Frontal cortex (tissue), 4 donors: ENCODE measurements at places on chromosomes 5 and 9.

DNA sequence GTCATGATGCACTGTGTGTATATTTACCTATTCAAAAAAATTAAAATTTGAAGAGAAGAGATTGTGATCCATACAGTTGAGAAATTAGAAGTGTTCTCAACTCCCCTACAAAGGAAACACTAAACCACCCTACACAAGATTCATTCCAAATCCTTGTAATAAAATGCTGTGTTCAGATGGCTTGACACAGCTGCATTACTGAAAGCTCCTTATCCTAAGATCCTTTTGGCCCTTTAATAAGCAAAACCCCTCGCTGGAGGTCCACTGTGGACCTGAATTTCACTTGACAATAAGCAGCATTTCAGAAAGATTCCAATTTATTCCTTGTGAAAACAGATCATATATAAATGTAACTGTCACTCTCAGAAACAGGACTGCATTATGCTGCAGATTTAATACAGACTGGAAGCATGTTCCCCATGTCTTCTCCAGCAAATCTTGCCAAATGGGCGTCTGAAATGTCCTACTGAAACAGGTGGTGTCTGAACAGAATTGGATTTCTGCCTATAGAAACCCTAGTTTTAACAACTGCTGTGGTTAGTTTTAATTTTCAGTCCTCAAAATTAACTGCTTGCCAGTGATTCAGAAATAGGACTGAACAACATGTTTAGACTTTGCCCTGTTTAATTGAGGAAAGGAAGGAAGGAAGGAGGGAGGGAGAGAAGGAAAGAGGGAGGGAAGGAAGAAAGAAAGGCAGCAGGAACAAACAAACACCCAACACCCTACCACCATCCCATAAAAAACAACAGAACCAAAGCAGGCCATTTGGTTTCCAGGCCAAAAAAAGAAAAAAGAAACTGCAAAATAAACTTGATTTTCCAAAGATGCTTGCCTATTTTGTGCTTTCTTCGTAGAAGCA, 179.6 kb downstream of the MLLT3 start:
- no peak for DNase-seq

DNA sequence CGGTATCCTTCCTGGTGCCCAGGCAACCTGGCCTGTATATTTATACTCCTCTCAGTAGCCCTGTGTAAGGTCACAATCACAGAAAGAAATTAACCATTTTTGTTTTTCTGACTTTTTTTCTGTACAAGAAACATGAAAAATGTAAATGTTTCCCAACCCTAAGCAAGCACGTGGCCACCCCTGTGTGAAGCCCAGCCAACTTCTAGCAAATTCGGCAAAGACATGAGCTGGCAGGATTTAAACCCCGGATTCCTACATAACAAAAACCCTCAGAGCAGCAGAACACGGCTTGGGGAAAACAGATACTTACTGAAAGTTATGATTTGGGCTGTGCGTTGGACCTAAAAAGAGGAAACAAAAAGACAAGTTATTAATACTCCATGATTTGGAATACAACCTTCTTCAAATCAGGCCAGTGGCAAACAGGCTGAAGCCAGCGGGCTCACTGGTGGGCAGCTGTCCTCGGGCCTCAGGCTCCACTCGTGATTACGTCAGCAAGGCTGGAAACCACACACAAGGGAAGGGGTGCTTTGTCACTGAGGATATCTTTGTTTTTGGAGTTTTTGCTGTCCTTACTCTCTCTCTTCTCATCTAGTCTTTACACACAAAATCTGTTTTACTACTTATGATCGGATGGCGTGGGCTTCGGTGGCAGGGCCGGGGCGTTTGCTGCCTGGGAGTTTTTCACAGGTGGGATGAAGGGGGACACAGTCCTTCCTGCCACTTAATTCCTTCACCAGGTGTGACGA, 194.1 kb downstream of the ROR2 start:
- DNase-seq: no peak

GRCh38 chr5:150599917-150600511, 40.4 kb upstream of the SYNPO start:
- DNase-seq: peak; percentile 79

DNA sequence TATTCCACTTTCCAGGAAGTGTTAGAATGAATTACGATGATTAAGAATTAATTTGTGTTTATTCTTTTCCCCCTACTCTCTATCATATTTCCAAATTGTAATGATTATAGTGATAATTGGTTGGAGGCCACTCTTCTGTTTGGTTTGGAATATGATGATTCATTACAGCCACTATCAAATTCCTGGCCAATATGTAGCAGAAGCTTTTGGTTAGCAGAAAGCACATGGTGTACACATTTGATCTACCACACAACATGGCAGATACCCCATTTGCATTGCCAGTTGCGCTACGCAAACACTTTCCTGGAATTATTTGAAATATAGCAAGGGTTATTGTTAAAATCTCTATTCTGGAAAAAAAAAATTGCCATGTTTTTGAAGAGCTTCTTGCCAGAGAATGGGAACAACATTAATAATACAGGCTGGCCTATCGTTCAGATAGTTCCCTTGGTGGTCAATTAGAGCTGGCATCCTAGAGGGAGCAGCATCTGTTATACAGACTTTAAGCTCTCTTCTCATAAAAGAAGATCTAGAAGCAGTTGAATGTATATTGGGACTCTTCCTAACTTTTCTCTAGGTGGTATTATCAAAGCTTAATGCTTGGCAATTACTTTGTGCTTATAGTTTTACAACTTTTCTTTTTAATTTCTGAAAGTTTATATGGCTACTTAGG, 455.0 kb upstream of the ACTBL2 start:
- DNase-seq: no peak

GRCh38 chr9:11086561-11086960, 473.8 kb upstream of the PTPRD start:
- DNase-seq: no peak

- no peak for DNase-seq
These were observed 123.8 kb downstream of the NR3C1 start for GRCh38 chr5:143279698-143280097.

- no peak for DNase-seq
These were observed 4.1 kb downstream of the LMX1B start for GRCh38 chr9:126617823-126618165.

GRCh38 chr9:113155911-113156588, 5.2 kb downstream of the SLC31A2 start:
- no peak for DNase-seq

DNA sequence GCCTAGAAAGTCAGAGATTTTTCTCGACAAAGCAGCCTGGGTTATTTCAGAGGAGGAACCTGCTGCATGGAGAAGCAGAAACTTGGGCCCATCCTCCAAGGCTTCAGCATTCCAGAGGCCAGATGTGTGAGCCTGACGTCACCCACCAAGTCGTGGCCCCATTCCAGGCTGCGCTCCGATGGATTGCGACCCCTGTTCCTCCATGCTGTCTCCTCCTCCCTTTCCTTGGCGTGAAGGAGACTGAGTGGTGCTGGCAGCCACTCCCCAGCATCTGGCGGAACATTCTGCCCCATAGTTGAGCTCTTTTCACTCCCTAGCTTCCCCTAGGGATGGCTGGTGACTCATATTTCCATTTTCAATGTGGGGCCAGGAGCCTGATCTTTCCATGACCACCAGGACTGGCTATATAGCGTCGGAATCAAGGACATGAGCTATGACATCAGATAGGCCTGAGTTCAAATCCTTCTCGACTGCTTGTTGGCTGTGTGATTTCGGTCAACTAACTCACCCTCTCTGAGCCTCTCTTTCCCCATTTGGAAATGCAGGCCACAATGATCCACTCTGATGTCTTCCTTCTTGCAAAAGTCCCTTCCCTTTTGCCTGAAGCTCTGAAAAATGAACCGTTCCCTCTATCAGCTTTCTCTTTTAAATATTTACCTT, 24.5 kb upstream of the DUSP1 start:
- DNase-seq: no peak

- no peak for DNase-seq
These were observed 21.2 kb downstream of the DYNC2I2 start for GRCh38 chr9:128635266-128636023.

- no peak for DNase-seq
These were observed 49.1 kb downstream of the LRSAM1 start for GRCh38 chr9:127500399-127500798.

DNA sequence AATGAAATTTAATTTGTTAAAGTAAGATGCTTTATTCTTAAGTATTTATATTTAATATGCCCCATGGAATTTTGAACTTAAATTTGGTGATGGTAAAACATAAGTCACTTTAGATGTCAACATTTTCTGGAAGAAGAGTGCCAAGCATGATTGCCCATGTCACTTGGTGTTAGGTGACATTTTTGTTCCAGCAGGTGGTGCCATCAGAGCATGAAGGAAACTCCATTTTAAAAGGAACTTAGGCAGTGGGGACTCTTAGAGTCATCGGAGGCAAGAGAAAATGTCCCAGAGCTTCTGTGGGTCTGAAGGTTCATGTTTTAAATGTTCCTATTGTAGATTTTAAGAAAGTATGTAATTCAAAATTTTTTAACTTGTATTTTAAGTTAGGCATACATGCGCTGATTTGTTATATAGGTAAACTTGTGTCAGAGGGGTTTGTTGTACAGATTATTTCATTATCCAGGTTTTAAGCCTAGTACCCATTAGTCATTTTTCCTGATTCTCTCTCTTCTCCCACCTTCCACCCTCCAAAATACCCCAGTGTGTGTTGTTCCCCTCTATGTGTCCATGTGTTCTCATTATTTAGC, 789.3 kb downstream of the SEMA5A start:
- peak; percentile 17 for DNase-seq

DNA sequence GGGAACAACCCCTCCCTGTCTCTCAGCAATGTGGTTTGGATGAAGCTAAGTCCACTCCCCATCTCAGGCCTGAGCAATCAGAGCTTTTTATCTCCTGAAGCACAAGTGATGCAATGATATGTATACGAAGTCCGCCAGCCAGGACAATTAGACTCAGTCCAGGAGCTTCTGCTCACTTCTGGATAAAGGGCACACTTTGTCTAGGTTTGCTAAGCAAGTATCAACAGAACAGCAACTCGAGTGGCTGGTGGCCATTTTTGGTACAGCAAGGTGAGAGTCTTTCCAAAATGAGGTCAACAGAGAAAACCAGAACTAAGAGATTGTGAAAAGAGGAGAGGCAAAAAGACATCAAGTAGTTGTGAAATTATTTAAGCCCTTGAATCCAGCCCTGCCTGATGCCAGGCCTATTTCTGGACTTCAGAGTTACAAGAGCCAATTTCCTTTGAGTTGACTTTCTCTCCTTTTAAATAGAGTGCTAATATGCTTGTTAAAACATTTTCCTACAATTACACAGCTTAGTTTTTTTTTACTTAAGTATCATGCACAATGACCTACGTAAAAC, 8.2 kb downstream of the NDUFA8 start:
- DNase-seq: no peak

- no peak for DNase-seq
These were observed 54.5 kb upstream of the GARNL3 start for GRCh38 chr9:127209948-127210640.

- no peak for DNase-seq
These were observed 887 bp upstream of the MAP3K1 start for GRCh38 chr5:56814361-56814962.

- DNase-seq: no peak
These were observed 199.8 kb upstream of the MVB12B start for GRCh38 chr9:126126807-126127206.

GRCh38 chr9:129231022-129231739, 53.1 kb upstream of the IER5L start:
- DNase-seq: no peak

- no peak for DNase-seq
These were observed 73.8 kb upstream of the SLC1A1 start for GRCh38 chr9:4416467-4416866.

DNA sequence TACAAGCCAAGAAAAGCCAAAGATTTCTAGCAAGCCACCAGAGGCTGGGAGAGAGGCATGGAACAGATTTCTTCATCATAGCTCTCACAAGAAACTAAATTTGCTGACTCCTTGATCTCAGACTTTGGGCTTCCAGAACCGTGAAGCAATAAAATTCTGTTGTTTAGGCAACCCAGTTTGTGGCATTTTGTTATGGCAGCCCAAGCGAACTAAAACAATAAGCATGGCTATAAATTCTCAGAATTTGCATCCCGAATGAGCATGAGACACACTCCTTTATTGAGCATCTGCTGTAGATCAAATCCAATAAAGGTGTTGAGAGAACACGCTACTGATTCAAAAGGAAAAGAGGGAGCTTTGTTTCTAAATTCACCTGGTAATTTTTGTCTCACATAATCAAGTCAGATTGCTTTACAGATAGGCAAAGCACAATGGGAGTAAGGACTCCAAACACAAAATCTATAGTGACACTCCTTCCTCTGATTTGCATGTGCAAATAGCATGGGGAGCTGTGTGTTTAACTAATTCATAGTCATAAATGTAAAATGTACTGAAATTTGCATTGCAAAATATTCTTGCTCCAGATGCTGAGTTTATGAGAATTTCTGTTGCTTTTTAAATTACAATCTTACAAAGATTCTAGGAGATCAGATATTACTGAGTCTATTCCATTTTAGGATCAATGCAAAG, 308.7 kb downstream of the MED10 start:
- DNase-seq: no peak

DNA sequence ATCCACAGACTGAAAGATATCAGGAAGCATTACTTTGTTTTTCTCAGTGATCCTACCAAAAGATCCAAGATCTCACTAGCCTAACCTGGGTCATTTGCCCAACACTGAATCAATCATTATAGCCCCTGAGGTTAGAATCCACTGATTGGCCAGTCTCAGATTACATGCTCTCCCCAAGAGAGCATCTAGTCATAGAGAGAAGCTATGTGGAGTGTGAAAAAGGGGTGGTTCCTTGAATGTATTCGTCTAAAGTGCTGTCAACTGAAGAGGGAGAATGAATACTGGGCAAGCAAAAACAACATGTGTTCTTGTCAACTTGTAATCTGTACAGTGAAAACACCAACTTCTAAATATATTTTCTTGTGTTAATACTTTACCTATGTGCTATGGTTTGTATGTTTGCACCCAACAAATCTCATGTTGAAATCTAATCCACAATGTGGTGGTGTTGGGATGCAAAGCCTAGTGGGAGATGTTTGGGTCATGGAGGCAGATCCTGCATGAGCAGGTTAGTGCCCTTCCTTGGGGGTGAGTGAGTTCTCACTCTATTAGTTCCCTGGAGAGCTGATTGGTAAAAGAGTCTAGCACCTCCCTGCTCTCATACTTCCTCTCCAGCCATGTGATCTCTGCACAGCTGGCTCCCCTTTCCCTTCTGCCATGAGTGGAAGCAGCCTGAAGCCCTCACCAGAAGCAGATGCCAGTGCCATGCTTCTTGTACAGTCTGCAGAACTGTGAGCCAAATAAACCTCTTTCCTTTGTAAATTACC, 60.3 kb upstream of the PJA2 start:
- DNase-seq: no peak

GRCh38 chr9:127920794-127921193, 4.0 kb upstream of the ST6GALNAC4 start:
- DNase-seq: no peak

DNA sequence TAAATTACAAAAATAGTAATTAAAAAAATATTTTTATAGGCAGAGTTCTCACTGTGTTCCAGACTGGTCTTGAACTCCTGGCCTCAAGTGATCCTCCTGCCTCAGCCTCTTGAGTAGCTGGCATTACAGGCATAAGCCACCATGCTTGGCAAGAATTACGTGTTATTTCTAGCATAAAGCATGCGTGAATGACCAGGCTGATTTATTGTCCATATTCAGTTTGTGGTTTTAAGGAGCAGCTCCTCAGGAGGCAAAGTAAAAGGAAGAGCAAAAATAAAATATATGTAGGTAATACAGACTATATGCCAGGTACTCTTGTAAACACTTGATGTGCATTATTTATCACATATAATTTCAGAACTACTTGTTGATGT, 7.1 kb upstream of the CD180 start:
- DNase-seq: no peak
